ENCODE measurements at places on chromosomes 3 and 15.

DNA sequence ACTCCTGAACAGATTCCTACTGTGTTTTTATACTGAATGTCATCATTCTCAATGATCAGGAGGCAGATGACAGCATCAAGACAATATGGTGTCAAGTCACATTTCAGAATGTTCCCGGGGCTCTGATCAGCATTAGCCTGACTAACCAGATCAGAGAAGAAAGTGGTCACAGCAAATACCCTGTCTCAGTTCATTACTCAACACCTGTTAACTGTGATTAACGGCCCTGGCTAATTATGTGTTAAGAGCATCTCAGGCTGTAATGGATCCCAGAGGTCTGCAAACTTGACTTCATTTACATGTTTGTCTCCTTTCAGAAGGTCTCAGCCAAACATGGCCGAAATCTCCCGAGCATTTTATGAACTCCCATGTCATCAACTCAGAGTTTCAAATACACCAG, 833.7 kb downstream of the FHIT start:
- no peak for DNase-seq

DNA sequence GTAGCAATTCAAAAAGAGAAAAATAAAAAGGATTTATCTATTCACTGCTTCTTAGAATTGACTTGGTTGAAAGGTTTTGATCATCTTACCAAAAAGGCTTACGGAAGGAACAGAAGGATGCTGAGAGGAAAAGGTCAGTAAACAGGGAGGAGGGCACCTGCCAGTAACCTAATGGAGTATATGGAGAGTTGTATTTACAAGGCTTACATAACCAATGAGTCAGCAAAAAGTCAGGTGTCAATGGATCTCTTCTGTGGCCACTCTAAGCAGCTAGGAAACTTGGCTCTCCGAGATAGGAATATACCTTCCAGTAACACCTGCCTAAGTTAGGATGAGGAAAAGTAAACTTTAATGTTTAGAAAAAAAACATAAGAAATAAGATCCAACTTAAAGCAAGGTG, 80.5 kb upstream of the PLXND1 start:
- DNase-seq = peak; percentile 26

DNA sequence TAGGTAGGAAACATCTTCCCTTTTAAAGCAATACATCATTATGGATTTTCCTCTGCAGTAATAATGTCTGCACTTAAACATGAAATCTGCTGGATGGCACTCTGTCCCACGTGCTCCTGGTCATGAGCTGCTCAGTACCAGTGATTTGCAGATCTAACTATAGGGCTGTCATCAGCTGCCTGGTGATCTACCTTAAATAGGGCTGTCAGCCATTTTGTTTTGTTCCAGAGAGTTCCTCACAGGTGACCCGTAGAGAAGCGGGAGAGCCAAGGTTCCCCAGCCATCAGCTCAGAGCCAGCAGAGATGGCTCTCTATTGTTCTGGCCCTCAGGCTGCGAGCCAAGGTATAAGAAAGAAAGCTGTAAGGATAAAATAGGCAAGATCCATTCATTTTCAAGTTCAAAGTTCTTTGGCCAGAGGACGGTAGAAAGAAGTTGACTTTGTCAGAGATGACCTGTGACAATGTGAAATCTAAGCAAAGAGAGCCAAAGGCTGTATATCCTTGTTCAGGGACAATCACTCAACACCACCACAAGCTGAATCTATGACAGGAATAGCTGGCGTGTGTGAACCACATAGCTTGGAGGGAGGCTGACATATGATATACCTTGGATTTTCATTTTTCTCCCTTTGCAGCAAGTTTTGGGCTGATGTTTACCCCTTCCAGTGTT, 156.5 kb downstream of the RYR3 start:
- DNase-seq = no peak

- DNase-seq = no peak
Measured at GRCh38 chr15:31130576-31131237, 29.2 kb upstream of the TRPM1 start.

- DNase-seq = no peak
Measured at GRCh38 chr3:131669600-131669999, 166.8 kb upstream of the MRPL3 start.

DNA sequence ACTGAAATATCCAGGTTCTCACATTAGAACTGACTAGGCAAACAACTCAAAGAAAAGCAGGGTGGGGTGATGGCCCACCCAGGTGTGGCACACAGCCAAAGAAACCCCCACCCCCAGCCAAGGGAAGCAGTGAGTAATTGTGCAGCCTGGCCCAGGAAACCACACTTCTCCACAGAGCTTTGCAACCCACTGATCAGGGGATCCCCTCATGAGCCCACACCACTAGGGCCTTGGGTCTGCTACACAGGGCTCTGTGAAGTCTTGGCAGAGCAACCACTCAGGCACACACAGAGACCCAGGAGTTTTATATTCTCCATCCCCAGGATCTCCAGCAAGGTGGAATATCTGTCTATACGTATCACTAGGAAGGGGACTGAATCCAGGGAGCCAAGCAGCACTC, 22.2 kb upstream of the TRIM42 start:
- no peak for DNase-seq

GRCh38 chr15:55343168-55343567, 24.1 kb downstream of the PIGB start:
- no peak for DNase-seq

DNA sequence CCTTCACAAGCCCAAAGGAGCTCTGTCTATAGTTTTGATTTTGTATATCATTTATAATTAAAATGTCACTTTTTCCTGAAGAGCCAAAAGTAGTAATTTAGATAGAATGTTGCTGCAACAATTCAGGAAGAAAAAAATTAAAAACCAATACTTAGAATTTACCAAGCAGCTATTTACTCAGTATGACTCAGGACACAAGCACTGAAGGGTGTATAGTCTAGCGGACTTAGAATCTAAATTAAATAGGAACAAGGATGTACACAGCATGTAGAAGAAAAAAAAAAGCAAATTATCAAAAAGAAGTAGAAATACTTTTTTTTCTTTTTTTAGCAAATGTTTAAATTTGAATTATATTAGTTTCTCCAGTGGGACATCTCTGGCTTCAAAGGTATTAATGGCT, 31.6 kb downstream of the PGBD4 start:
- no peak for DNase-seq

DNA sequence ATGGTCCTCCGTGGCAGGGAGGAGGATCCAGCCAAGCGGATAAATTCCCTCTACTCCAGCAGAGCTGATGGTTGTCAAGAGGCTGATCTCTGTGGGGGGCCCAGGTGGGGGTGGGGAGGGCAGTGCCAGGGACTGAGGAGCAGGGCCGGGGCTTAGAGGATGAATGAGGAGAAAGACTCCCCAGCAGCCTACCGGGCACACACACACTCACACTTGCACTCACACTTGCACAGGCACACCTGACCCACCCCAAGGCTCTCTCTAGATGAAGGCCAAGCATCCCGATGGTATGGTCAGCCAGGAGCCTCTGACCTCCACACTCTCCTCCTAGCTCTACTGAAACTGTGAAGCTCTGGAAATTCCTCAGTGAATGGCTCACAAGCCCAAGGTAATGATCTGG, 131.3 kb upstream of the PRR20G start:
- no peak for DNase-seq

- no peak for DNase-seq
Measured at GRCh38 chr3:50003216-50003615, 63.3 kb downstream of the RBM6 start.

- no peak for DNase-seq
Measured at GRCh38 chr3:124676236-124676635, 54.0 kb upstream of the UMPS start.

DNA sequence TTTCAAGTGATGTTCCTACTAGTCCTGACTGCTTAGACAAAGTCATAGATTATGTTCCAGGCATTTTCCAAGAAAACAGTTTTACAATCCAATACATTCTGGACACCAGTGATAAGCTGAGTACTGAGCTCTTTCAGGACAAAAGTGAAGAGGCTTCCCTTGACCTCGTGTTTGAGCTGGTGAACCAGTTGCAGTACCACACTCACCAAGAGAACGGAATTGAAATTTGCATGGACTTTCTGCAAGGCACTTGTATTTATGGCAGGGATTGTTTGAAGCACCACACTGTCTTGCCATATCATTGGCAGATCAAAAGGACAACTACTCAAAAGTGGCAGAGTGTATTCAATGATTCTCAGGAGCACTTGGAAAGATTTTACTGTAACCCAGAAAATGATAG, 3.8 kb downstream of the TIPARP start:
- DNase-seq = no peak

- DNase-seq = no peak
Measured at GRCh38 chr3:13932578-13933295, 52.9 kb upstream of the WNT7A start.

DNA sequence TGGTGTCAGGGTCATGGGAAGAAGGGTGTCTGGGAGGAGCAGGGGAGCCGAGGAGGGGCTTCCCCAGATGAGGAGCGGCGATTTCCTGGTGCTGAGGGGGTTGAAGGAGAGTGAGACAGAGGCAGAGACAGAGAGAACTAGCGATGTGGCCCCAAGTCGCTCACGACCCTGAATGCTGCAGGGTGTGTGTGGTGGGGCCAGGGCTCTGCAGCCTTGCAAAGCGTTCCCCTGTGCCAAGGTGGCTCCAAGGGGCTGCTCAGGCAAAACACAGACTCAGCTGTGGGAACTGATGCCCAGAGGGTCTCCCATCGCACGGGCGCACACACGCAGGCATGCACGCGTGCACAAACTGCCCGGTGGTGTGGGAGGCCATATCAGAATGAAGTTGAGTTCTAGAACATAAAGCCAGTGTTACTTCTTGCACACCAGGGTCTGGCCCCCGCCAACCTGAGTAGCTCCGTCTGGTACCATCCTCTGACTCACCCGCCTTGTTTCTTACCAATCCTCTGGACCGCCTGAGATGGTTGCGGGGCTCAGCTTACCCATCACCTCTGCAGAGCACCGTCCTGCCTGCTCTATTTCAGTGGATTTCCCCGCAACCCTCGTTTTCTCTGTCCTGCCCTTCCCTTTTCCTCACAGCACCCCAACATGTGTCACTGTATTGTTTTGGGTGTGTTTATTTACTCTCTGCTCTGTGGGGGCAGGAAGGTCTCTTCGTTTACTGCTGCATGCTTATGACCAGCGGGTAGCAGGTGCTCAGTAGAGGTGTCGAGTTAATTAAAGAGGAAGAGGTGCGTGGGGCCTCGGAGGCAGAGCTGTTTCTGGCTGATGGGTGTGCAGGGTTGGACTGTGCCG, 4.5 kb downstream of the MELTF start:
- DNase-seq = no peak

All from LoVo (cell line).